ENCODE measurements at places on chromosomes 1 and 21.
A peak's percentile ranks its signal among the peaks of the same experiment; 100 is the strongest.

DNA sequence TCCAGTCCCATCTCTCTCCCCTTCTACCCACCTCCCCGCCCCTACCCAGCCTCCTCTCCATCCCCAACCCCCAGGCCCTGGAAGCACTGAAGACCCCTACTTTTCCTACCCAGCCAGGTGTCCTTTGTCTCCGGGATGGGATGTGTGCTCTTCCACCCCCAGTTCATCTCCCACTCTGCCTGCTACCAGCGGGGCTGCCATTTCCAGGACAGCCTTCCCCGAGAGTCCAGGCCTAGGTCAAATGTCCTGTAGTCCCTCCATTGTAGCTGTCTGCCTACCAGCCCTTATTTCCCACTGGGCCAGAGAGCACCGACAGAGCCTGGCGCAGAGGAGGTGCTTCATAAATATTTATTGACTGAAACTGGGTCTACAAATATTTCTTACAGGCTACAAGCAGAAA is 72.0 kb upstream of the TLR5 start:
- DNase-seq: no peak

- DNase-seq: no peak
Observed at GRCh38 chr1:246364415-246364941, 142.6 kb downstream of the SMYD3 start.

DNA sequence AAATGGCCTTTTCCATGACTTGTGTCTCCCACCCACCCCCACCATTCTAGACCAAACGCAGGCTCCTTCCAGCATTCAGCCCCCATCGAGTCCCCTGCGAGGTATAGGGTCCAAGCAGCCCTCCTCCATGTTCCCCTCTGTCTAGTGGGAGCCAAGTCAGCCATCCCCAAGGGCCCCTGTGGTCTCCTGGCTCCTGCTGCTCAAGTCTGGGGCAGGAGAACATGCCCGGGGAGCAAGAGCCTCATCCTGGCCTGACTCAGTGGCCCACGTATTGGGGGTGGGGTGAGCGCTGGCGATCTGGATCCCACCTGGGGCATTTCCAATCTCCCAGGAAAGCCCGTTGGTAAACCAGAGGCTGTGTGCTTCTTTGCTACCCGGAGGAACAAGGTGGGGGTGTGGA is 4.1 kb upstream of the PRDM16 start:
- peak; percentile 40 for DNase-seq

DNA sequence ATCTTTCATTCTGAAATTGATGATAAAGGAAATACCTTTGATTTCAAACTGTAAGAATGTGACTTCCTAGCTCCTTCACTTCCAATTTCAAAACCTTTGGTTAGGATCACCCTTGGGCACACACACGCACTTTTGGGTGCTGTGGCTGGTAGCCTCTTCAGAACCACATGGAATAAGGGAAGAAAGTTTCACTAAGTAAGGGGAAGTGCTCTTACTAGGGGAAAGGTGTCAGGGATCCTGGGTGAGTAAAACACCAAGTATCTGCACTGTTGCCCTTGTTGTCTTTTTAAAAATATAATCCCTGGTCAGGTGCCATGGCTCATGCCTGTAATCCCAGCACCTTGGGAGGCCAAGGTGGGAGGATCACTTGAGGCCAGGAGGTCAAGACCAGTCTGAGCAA is 132.4 kb downstream of the SDCCAG8 start:
- no peak for DNase-seq

- no peak for DNase-seq
Observed at GRCh38 chr1:202230061-202230938, 36.7 kb downstream of the LGR6 start.

GRCh38 chr21:35045542-35046262 is 3.4 kb downstream of the RUNX1 start:
- no peak for DNase-seq

- no peak for DNase-seq
Observed at GRCh38 chr1:86089765-86090164, 66.8 kb downstream of the COL24A1 start.

Measured in ecto neural progenitor cell (in vitro differentiated cells).